Purkinje cell (primary cell): ENCODE measurements at places on chromosomes 4 and X. TPM values are rescaled to one million over a fixed set of nuclear protein-coding genes. Genes with fewer than 3 reads are reported as not detected.

The LINC00632 gene
- polyA plus RNA-seq: 471 and 485 TPM in 2 replicates

The BCOR gene
- 2.7 and 3.0 TPM in 2 replicates for polyA plus RNA-seq

The NALF2 gene
- 0.60 and 1.5 TPM in 2 replicates for polyA plus RNA-seq

The NLGN4X gene
- polyA plus RNA-seq: 16.9 and 19.6 TPM in 2 replicates

The CFI gene
- polyA plus RNA-seq: not detected in 2 replicates

The GAGE12J gene
- not detected in 2 replicates for polyA plus RNA-seq

The CENPVL1 gene
- 0.35 and 0.92 TPM in 2 replicates for polyA plus RNA-seq

The FAM241A gene
- 0.32 and 0.81 TPM in 2 replicates for polyA plus RNA-seq

The UCP1 gene
- polyA plus RNA-seq: not detected in 2 replicates

The SPANXC gene
- polyA plus RNA-seq: not detected in 2 replicates

The POLN gene
- 2.8 and 9.1 TPM in 2 replicates for polyA plus RNA-seq

The CXCL5 gene
- not detected in 2 replicates for polyA plus RNA-seq

The PSAPL1 gene
- not detected in 2 replicates for polyA plus RNA-seq

The SSX2B gene
- not detected in 2 replicates for polyA plus RNA-seq
